Stimulated activated CD4-positive, alpha-beta T cell treated with anti-CD3 and anti-CD28 coated beads, Interleukin-4, amount 100 ng/mL, for 24 hours (primary cell): ENCODE measurements at places on chromosomes 16 and 17.

DNA sequence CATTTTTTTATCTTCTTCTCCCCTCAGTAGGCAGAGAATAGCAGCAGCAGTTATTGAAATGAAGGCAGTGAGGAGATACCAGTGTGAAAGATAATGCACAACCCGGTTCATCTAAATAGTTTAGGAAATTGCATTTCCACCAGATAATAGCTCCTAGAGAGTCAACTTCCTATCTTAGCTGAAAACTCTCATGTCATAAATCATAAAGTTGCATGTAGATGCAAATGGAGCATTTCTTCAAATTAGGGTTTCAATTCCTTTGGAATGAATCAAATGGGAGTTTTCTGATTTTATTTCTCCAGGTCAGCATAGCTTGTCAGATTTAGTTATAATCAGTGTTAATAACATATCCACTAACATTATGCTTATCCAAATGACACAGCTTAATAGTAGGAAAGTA is 335.3 kb downstream of the CNTNAP4 start:
- no peak for DNase-seq

DNA sequence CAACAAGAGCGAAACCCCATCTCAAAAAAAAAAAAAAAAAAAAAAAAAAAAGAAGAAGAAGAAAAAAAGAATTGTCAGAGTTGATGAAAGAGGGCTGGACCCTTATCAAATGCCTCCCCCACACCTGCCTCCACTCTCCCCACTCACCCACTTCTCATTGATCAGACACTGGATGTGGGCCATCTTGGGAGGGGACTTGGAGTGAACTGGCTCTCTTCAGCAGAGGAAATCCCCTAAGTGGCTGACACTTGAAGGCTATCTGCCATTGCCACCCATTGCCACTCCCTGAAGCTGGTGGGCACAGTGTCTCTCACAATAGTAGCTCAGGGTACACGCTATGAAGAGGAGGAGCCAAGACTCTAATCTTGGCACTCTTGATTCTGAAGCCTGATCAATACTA is 1.6 kb downstream of the ITGA2B start:
- no peak for DNase-seq

GRCh38 chr17:78435330-78436005 is 57.0 kb downstream of the PGS1 start:
- DNase-seq: no peak

- peak; percentile 61 for DNase-seq
These were observed 562 bp downstream of the USP31 start for GRCh38 chr16:23148513-23149266.

GRCh38 chr16:60413969-60414368 is 1622.3 kb downstream of the CDH8 start:
- no peak for DNase-seq

DNA sequence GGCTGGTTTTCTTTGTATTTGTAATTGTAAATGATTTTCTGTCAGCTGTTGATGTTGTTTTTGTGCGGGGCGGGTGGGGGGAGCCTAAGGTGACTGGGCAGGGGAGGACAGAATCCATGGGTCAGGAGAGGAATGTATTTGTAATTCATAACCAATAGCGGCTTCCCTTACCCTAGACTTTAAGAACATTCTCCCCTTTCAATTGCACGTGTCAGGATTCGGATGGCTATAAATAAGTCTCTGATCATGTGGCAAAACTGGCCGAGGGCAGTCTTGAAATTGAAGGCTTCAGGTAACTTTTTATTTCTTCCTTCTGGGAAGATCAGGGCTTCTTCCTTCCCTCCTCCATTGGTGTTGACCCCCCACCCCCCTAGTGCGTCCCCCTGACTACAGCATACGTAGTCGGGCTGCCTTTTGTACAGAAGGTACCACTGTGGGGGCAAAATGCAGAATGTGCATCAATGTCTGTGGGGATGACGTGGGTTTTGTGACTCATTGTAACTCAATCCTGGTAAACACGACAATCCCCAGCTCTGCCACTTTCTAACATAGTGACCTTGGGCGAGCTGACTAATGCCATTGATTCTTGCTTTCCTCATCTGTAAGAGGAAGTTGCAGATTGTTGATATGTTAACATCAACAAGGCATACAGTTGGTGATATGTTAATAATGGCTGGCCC is 16.2 kb downstream of the MARCHF10 start:
- no peak for DNase-seq

DNA sequence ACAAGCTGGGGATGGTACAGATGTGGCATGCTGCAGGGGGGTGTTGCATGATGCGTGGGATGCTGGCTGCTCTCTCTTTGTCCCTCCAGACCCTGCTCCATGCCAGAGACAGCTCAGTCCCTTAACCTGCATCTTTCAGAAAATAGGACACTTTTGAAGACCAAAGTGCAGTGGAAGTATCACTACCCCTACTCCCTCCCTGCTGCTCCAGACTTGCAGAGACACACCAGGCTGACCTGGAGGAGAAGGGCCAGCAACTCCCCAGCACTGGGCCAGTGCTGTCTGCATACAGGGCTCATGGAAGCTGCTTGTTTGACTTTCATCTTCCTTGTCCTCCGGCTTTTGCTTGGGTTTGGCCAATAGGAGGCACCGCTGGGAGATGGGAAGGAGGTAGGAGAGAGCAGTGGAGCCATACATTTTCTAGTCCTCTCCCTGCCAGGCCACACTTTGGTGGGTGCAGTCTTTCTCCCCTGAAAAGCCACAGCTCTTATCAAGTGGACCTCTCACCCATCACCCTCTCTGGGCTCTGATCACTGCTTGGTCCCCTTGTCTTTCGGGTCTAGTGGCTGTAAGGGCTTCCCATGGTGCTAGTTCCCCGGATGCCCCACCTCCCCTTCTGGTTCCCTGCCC is 46.1 kb upstream of the NKD1 start:
- DNase-seq: no peak

DNA sequence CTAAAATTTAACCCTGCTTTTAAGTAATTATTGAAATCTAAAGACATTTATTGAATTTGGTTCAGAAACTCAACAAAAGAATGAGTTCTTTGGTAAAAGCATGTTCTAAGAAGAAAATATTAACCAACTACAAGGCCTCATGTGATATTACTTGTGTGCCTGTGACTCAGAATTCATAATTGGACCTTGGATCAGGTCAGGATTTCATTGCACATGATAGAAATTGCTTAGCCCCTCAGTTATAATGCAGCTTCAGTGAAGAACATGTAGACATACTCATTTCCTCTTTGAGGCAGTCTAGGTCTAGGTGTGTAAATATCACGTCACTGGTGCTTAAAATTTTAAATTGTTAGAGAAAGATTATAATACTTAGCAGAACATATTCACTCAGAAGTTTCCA is 410.0 kb upstream of the SOX9 start:
- DNase-seq: no peak

DNA sequence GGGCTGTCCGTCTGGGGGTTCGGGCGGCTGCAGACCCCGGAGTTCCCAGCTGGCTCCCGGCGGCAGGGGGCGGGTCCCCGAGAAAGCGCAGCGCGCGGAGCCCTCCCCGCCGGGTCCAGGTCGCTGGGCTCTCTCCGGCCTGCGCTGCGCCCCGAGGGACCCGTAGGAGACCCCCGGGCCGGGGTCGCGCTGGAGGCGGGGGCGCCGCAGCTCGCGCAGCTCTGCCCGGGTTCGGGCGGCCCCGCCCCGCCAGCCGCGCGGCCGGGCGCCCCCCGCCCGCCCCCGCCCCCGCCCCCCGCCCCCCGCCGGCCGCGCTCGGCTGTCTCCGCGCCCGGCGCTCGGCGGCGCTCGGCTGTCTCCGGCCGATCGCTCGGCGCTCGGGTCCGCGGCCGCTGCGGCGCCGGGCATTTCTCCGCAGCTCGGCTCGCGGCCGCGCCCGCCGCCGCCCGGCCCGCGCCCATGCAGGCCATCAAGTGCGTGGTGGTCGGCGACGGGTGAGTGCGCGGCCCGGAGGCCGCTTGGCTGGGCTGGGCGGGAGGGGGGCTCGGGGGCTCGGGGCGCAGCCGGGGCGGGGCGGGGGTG is at the start of gene RAC3:
Gene RAC3, plus strand, starts transcription at position 376 of the 582 bp plus-strand sequence. Its CDS starts 84 bp downstream, at position 460.
- no peak for DNase-seq

- DNase-seq: no peak
These were observed 9.4 kb downstream of the CCDC182 start for GRCh38 chr17:57735707-57736106.

GRCh38 chr17:35460354-35460851 is 11.8 kb upstream of the SLFN13 start:
- DNase-seq: peak; percentile 31

GRCh38 chr16:19680881-19681340 is 37.1 kb downstream of the KNOP1 start:
- DNase-seq: no peak

- DNase-seq: peak; percentile 11
These were observed 3.6 kb downstream of the C17orf58 start for GRCh38 chr17:67992548-67993152.

- DNase-seq: no peak
These were observed 106.6 kb downstream of the AIPL1 start for GRCh38 chr17:6328279-6328678.
